ENCODE measurements at places on chromosomes 13 and 19.

DNA sequence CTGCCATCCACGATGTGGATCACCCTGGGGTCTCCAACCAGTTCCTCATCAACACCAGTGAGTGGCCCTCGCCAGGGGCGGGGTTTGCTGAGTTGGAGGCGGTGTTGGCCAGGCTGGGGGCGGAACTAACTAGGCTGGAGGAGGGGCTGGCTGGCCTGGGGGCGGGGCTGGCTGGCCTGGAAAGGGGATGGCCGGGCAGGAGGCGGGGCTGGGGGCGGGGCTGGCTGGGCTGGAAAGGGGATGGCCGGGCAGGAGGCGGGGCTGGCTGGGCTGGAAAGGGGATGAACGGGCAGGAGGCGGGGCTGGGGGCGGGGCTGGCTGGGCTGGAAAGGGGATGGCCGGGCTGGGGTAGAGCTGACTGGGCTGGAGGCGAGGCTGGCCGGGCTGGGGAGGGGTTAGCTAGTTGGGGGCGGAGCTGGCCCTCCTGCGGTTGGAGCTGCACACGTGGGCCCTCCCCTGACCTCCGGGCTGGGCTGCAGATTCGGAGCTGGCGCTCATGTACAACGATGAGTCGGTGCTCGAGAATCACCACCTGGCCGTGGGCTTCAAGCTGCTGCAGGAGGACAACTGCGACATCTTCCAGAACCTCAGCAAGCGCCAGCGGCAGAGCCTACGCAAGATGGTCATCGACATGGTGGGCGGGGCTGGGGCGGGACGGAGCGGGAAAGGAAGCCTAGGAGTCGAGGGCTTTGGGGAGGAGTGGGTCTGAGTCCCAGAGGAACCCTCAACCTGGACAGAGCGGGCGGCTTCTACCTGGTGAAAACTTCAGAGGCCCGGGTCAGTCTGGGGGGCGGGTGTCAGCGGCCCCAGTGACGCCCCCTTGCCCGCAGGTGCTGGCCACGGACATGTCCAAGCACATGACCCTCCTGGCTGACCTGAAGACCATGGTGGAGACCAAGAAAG lies 41.0 kb downstream of the PDE4A start:
- peak overlapping the region; percentile 45 for H3K4me3 ChIP-seq
- peaks cover 3% of the 10 kb centered on the region for H3K4me1 ChIP-seq
- H3K27me3 ChIP-seq = no peaks in the 10 kb centered on the region
- H3K27ac ChIP-seq = no peak overlapping the region
- H3K36me3 ChIP-seq = peaks cover 17% of the 10 kb centered on the region
- peak; percentile 91 for DNase-seq

DNA sequence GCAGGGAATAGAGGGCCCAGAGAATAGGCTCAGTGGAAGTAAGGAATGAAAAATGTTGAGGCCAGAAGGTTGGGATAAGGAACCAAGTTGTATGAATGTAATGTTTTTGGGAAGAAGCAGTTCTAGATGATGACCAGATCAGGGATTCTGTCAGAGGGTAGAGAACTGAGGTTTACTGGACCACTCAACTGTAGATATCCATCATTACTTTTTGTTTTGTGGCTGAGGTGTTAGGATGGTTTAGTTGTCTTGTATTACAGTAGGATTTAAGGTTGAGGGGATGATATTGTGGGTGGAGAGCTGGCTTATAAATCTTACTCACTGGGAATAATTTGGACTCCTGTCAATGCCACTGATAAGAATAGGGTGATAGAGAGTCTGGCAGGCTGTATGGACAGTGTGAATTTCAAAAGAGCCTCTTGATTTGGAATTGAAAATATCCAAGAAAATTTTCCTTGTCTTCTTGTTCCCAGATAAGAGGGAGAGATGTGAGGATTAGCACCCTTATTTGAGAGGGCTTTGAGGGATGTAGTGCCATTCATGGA lies 22.6 kb downstream of the NDFIP2 start:
- no peaks in the 10 kb centered on the region for H3K27me3 ChIP-seq
- no peak overlapping the region for H3K27ac ChIP-seq
- H3K4me3 ChIP-seq = no peak overlapping the region
- H3K36me3 ChIP-seq = no peaks in the 10 kb centered on the region

GRCh38 chr19:14434543-14435319 lies 1.6 kb downstream of the PKN1 start:
- no peak overlapping the region for H3K4me3 ChIP-seq
- peak; percentile 72 for DNase-seq
- H3K4me1 ChIP-seq = peaks cover 17% of the 10 kb centered on the region
- H3K27ac ChIP-seq = no peak overlapping the region
- 0 out of 2 replicates have a peak, but pooled peaks cover 6% of the 10 kb centered on the region for H3K36me3 ChIP-seq
- H3K27me3 ChIP-seq = no peaks in the 10 kb centered on the region

- no peak overlapping the region for H3K4me3 ChIP-seq
- H3K27me3 ChIP-seq = peaks cover 3% of the 10 kb centered on the region
- H3K27ac ChIP-seq = no peak overlapping the region
- H3K36me3 ChIP-seq = no peaks in the 10 kb centered on the region
- peaks cover 6% of the 10 kb centered on the region for H3K4me1 ChIP-seq
- no peak for DNase-seq
Observed at GRCh38 chr13:113119166-113119821, 3.3 kb upstream of the F10 start.

- H3K4me1 ChIP-seq = peaks cover 3% of the 10 kb centered on the region
- H3K4me3 ChIP-seq = peak overlapping the region; percentile 7
- H3K27me3 ChIP-seq = no peaks in the 10 kb centered on the region
Observed at GRCh38 chr13:30466358-30466714, 600 bp upstream of the HMGB1 start.

- DNase-seq = no peak
- no peaks in the 10 kb centered on the region for H3K27me3 ChIP-seq
- H3K27ac ChIP-seq = no peak overlapping the region
- no peak overlapping the region for H3K4me3 ChIP-seq
- H3K36me3 ChIP-seq = no peaks in the 10 kb centered on the region
- H3K4me1 ChIP-seq = no peaks in the 10 kb centered on the region
Observed at GRCh38 chr13:96646515-96647211, 347.6 kb downstream of the OXGR1 start.
